Osteocyte (in vitro differentiated cells): ENCODE measurements at places on chromosomes 6 and 20.
A peak's percentile ranks its signal among the peaks of the same experiment; 100 is the strongest.

- no peak for DNase-seq
- no peaks in the 10 kb centered on the region for H3K36me3 ChIP-seq
- H3K27me3 ChIP-seq: no peaks in the 10 kb centered on the region
- peaks cover 5% of the 10 kb centered on the region for H3K4me1 ChIP-seq
- no peak overlapping the region for H3K4me3 ChIP-seq
These were observed 323.3 kb downstream of the GRIK2 start for GRCh38 chr6:101716810-101717209.

DNA sequence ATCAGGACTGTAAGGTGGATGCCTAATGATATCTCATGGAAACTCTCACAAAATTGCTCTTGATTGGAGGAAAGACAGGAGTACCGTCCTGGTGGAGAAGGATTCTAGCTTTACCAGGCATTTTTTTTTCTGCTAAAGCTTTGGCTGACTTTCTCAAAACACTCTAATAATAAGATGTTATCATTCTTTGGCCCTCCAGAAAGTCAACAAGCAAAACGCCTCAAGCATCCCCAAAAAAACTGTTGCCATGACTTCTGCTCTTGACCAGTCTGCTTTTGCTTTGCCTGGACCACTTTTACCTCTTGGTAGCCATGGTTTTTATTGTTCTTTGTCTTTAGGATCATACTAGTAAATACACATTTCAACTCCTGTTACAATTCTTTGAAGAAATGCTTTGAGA lies 55.5 kb upstream of the RUNX2 start:
- no peak for DNase-seq
- peaks cover 12% of the 10 kb centered on the region for H3K36me3 ChIP-seq
- H3K4me1 ChIP-seq: no peaks in the 10 kb centered on the region

- H3K27ac ChIP-seq: no peak overlapping the region
- H3K4me1 ChIP-seq: peaks cover 3% of the 10 kb centered on the region
- peaks cover 28% of the 10 kb centered on the region for H3K27me3 ChIP-seq
- no peak for DNase-seq
- no peaks in the 10 kb centered on the region for H3K36me3 ChIP-seq
These were observed 35.8 kb downstream of the ZBTB9 start for GRCh38 chr6:33490198-33490597.

GRCh38 chr6:145003145-145003544 lies 718.0 kb downstream of the UTRN start:
- no peak overlapping the region for H3K27ac ChIP-seq
- H3K4me3 ChIP-seq: no peak overlapping the region
- H3K27me3 ChIP-seq: no peaks in the 10 kb centered on the region
- no peak for DNase-seq
- no peaks in the 10 kb centered on the region for H3K4me1 ChIP-seq
- H3K36me3 ChIP-seq: no peaks in the 10 kb centered on the region

GRCh38 chr20:16178546-16179135 lies 394.6 kb downstream of the KIF16B start:
- no peak for DNase-seq
- H3K4me3 ChIP-seq: no peak overlapping the region
- H3K4me1 ChIP-seq: no peaks in the 10 kb centered on the region
- H3K27me3 ChIP-seq: no peaks in the 10 kb centered on the region

- H3K36me3 ChIP-seq: no peaks in the 10 kb centered on the region
- no peak overlapping the region for H3K4me3 ChIP-seq
- DNase-seq: no peak
- peaks cover 7% of the 10 kb centered on the region for H3K27me3 ChIP-seq
- H3K4me1 ChIP-seq: peaks cover 5% of the 10 kb centered on the region
These were observed 43.0 kb downstream of the FAM184A start for GRCh38 chr6:119035459-119035858.

DNA sequence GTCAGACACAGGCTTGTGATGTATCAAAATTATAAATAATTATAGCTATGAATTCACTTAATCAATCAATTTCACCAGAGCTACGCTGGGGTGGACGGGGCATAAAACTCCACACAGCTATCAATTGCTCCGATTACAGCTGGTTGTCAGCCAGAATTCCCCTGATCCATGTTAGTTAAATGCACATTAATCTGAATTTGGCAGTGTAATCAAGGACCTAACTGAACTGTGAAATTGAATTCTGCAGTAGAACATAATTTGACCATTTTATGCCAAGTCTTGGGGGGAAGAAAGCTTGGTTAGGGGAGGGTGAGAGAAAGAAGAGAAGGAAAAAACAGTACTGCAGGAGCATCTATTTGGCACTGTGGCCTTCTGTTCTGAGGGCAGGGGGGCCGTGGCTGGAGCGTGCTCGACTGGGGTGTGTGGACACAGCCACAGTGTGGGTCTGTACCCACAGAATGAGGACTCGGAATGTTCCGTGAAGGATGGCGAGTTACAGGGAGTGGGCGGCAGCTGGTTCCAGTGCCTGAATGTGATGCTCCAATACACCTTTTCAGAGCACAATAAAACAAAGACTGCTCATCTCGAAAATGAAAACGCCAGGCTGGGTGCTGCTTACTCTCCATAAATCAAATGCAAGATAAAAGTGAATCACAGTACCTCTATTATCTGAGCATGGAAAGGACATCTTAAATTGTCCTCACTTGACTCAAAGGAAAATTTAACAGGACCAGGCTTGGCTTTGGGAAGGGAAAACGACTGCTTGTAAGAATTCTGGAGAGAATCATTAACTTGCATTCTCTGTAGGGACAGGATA lies 59.2 kb downstream of the LAMP5 start:
- peaks cover 57% of the 10 kb centered on the region for H3K27me3 ChIP-seq
- no peak overlapping the region for H3K27ac ChIP-seq
- no peaks in the 10 kb centered on the region for H3K4me1 ChIP-seq
- DNase-seq: no peak
- H3K4me3 ChIP-seq: no peak overlapping the region

- no peak overlapping the region for H3K4me3 ChIP-seq
- H3K4me1 ChIP-seq: peaks cover 34% of the 10 kb centered on the region
- H3K27me3 ChIP-seq: no peaks in the 10 kb centered on the region
These were observed 79.2 kb upstream of the PHACTR2 start for GRCh38 chr6:143598466-143599080.

DNA sequence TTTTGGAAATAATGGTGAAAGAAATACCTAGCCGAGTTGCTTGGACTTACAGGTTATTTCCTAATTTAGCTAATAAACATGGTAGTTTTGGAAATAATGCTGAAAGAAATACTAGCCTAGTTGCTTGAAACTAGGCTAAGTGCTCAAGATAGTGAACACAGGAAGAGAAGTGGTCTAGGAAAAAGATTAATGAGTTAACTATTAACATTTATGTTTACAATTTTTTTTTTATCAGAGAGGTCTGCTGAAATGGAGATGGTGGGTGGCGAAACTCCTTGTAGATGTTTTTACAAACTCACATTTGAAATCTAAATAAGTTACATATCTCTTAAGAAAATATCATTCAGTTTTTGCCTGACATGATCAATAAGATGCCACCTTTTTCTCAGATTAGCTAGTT lies 39.2 kb downstream of the MAPK14 start:
- peaks cover 28% of the 10 kb centered on the region for H3K4me1 ChIP-seq
- peaks cover under 1% of the 10 kb centered on the region for H3K36me3 ChIP-seq
- H3K27me3 ChIP-seq: no peaks in the 10 kb centered on the region
- no peak for DNase-seq

GRCh38 chr20:58693226-58694006 lies 816 bp downstream of the NPEPL1 start:
- DNase-seq: peak; percentile 83
- peaks cover 19% of the 10 kb centered on the region for H3K36me3 ChIP-seq
- peaks cover 19% of the 10 kb centered on the region for H3K4me1 ChIP-seq
- H3K27me3 ChIP-seq: no peaks in the 10 kb centered on the region
- H3K27ac ChIP-seq: no peak overlapping the region

DNA sequence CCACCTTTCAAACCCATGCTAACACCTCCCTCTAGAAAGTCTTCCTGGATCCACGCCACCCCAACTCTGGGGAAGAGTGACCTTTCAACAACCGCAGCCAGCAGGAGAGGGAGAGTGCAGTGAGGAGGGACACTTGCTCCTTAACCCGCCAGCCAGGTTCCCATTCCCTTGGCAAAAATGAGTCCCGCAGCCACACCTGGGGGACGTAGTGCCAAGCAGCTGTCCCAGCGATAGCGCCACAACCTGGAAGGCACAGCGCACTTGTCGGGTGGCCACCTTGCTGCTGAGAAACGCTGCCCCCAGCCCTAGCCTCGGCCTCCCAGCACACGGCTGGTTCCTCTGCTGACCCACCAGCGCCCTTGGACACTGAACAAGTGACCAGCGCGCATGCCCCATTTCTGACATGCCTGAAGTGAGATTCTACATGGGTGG lies 119.3 kb downstream of the JPH2 start:
- no peaks in the 10 kb centered on the region for H3K36me3 ChIP-seq
- DNase-seq: peak; percentile 74
- no peak overlapping the region for H3K4me3 ChIP-seq

GRCh38 chr20:21967481-21967880 lies 262.0 kb downstream of the PAX1 start:
- H3K27ac ChIP-seq: no peak overlapping the region
- no peaks in the 10 kb centered on the region for H3K27me3 ChIP-seq
- no peak overlapping the region for H3K4me3 ChIP-seq
- DNase-seq: no peak
- H3K4me1 ChIP-seq: no peaks in the 10 kb centered on the region
- H3K36me3 ChIP-seq: no peaks in the 10 kb centered on the region

DNA sequence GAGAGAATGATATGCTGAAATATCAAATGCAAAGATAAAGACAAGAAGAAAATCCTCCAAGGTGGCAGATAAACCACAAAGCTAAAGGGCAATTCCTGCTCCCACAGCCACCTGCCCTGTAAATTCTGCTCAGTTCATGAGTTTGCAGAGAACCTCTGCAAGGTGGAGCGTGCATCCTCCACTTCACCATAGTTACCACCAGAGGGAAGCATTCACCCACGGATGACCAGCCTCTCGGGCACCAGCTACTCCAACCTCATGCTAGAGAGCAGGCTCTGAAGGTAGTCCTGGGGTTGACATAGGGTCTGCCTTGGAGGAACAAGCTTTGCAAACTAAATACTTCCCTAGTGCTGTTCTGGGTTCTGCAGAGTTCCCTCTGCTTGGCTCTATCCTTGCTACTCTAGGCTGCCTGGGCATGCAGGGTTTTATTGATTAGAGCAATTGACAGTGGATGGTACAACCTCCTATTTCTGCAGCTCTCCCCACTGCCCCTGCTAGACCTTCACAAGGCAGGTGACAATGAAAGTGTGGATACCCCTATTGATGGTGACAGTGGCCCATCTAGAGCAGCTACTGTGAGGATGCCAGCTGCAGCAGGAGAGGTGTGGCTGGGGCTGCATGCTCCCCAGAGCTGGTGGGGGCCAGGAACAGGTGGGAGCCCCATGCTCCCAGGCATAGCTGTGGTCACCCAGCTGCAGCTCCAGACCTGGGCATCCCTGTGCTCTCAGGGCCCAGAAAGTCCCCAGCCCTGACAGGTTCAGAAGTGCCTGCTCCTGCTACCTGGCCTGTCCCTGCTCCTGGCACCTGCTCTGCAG lies 51.1 kb downstream of the GGTLC1 start:
- no peak overlapping the region for H3K4me3 ChIP-seq
- H3K4me1 ChIP-seq: no peaks in the 10 kb centered on the region
- DNase-seq: no peak
- H3K27me3 ChIP-seq: peaks cover 15% of the 10 kb centered on the region
- H3K27ac ChIP-seq: no peak overlapping the region

GRCh38 chr20:54669040-54669363 lies 193.6 kb downstream of the DOK5 start:
- H3K4me1 ChIP-seq: no peaks in the 10 kb centered on the region
- H3K4me3 ChIP-seq: no peak overlapping the region
- no peak overlapping the region for H3K27ac ChIP-seq
- peaks cover 13% of the 10 kb centered on the region for H3K27me3 ChIP-seq
- H3K36me3 ChIP-seq: no peaks in the 10 kb centered on the region

- H3K27ac ChIP-seq: peak overlapping the region; percentile 87
- no peak for DNase-seq
- no peaks in the 10 kb centered on the region for H3K27me3 ChIP-seq
- no peaks in the 10 kb centered on the region for H3K36me3 ChIP-seq
These were observed 27.9 kb downstream of the FOXO3 start for GRCh38 chr6:108588586-108588985.

GRCh38 chr20:4192378-4193068 lies 177.2 kb upstream of the RNF24 start:
- H3K27me3 ChIP-seq: peaks cover 2% of the 10 kb centered on the region
- H3K27ac ChIP-seq: no peak overlapping the region
- peaks cover under 1% of the 10 kb centered on the region for H3K36me3 ChIP-seq
- no peak for DNase-seq
- H3K4me3 ChIP-seq: no peak overlapping the region
- no peaks in the 10 kb centered on the region for H3K4me1 ChIP-seq

DNA sequence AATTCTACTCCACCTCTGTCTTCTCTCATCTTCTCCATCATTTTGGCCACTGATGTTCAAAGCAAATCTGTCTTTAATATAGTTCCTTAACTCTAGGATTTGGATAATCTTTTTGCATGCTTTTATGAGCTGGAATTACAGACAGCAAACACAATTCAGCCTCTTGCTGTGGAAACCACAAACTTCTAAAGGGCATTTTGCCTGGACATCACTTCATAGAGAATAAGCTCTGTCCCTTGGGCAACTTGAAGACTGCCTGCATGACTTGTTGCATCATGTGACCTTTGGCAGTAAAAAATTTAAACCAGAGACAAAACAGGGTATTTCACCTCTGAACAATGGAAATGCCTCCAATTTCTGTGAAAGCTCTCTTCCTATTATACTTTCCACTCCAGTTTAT lies 74.1 kb upstream of the HDDC2 start:
- no peak overlapping the region for H3K4me3 ChIP-seq
- H3K36me3 ChIP-seq: no peaks in the 10 kb centered on the region
- peaks cover 59% of the 10 kb centered on the region for H3K4me1 ChIP-seq
- peak overlapping the region; percentile 92 for H3K27ac ChIP-seq
- DNase-seq: no peak

GRCh38 chr6:56517155-56517745 lies 125.4 kb downstream of the DST start:
- H3K4me3 ChIP-seq: no peak overlapping the region
- H3K27me3 ChIP-seq: no peaks in the 10 kb centered on the region
- H3K4me1 ChIP-seq: peaks cover 14% of the 10 kb centered on the region
- no peak for DNase-seq
- H3K27ac ChIP-seq: no peak overlapping the region
- peaks cover 45% of the 10 kb centered on the region for H3K36me3 ChIP-seq

DNA sequence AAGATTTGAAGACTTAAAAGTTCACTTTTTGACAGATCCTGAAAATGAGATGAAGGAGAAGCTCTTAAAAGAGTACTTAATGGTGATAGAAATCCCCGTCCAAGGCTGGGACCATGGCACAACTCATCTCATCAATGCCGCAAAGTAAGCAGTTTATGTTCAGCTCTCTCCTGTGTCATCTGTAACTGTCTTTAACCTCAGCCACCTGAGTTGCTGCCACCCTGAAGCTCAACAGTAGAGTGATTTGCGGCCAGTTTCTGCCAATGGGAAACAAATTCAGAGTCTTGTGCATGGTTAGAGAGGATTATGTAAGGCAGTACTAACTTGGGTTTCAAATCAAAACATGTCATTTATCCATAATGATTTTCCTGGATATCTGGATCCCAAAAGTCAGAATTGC lies 10.1 kb downstream of the TNFAIP3 start:
- no peak overlapping the region for H3K4me3 ChIP-seq
- H3K4me1 ChIP-seq: peaks cover 22% of the 10 kb centered on the region
- H3K27me3 ChIP-seq: no peaks in the 10 kb centered on the region
- H3K36me3 ChIP-seq: peaks cover 37% of the 10 kb centered on the region
- H3K27ac ChIP-seq: no peak overlapping the region
- no peak for DNase-seq

- H3K36me3 ChIP-seq: no peaks in the 10 kb centered on the region
- H3K4me3 ChIP-seq: no peak overlapping the region
- no peaks in the 10 kb centered on the region for H3K27me3 ChIP-seq
- H3K27ac ChIP-seq: no peak overlapping the region
These were observed 47.3 kb downstream of the ZFAND3 start for GRCh38 chr6:37866590-37867507.

GRCh38 chr6:119076576-119077390 lies 1.7 kb downstream of the FAM184A start:
- H3K4me3 ChIP-seq: no peak overlapping the region
- H3K4me1 ChIP-seq: peaks cover 10% of the 10 kb centered on the region
- H3K27ac ChIP-seq: no peak overlapping the region
- DNase-seq: no peak
